Activated CD4-positive, alpha-beta memory T cell treated with anti-CD3 and anti-CD28 coated beads for 36 hours (primary cell): ENCODE measurements at places on chromosomes 2 and 18. TPM values are rescaled to one million over a fixed set of nuclear protein-coding genes. Genes with fewer than 3 reads are reported as not detected.

Gene TUBA4B
- not detected for total RNA-seq

Gene MYCN
- total RNA-seq, result 0.38 TPM

Gene TPO
- total RNA-seq, result not detected

Gene GNAL
- 0.12 TPM for total RNA-seq

Gene GCG
- total RNA-seq, result not detected

Gene NETO1
- total RNA-seq, result not detected

Gene OST4
- total RNA-seq, result 310 TPM

Gene PDE1A
- total RNA-seq, result not detected

Gene ADD2
- total RNA-seq, result 5.6 TPM

Gene FSHR
- not detected for total RNA-seq

Gene ALPI
- not detected for total RNA-seq

Gene IFIH1
- total RNA-seq, result 33.3 TPM

Gene CROCC2
- not detected for total RNA-seq

Gene HAUS1
- 65.5 TPM for total RNA-seq

Gene C1QL2
- not detected for total RNA-seq

Gene DLX1
- total RNA-seq, result not detected

Gene SCYGR1
- not detected for total RNA-seq

Gene VWC2L
- not detected for total RNA-seq

Gene MYO5B
- 0.21 TPM for total RNA-seq

Gene AGXT
- total RNA-seq, result not detected

Gene PAX8
- 4.1 TPM for total RNA-seq

Gene APOB
- total RNA-seq, result not detected

Gene GLB1L
- 4.8 TPM for total RNA-seq

Gene CCDC88A
- 13.2 TPM for total RNA-seq

Gene MAIP1
- total RNA-seq, result 29.3 TPM

Gene TMEM247
- not detected for total RNA-seq

Gene ZNF804A
- not detected for total RNA-seq

Gene AGFG1
- total RNA-seq, result 119 TPM

Gene RAX
- not detected for total RNA-seq

Gene COPS9
- total RNA-seq, result 85.2 TPM

Gene ARHGAP28
- total RNA-seq, result not detected

Gene ACKR3
- 1.2 TPM for total RNA-seq

Gene RIT2
- not detected for total RNA-seq

Gene UBXN4
- total RNA-seq, result 107 TPM

Gene SOX11
- not detected for total RNA-seq
